ENCODE measurements at places on chromosomes 1 and 21.

DNA sequence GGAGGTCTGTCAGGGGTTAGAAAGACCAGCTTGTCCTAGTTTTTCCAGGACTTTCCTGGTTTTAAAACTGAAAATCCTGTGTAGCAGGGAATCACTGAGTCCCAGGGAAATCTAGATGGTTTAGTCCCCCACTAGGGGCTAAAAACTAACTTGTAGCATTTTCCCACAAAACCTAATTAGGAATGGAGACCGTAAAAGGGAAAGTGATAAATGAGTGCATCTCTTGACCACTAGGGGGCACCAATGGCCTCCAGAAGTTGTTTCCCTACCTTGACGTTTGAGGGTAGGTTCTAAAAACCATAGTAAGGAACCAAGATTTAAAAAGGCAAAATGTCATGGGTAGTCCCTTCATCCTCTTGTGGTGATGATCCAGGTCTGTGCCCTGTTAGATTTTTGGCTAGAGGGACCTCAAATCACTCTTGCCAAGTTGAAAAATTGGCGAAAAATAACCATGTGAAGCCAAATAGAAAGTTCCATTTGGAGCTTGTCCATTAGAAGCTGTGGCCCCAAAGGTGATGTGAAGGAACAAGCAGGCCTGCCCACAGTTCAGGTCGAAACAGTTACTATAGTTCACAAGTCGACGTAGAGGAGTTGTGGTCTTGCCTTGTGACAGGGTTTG lies 24.5 kb downstream of the CLIC6 start:
- DNase-seq: peak; percentile 73

GRCh38 chr21:45018131-45019075 lies 56.0 kb upstream of the ADARB1 start:
- no peak for DNase-seq

DNA sequence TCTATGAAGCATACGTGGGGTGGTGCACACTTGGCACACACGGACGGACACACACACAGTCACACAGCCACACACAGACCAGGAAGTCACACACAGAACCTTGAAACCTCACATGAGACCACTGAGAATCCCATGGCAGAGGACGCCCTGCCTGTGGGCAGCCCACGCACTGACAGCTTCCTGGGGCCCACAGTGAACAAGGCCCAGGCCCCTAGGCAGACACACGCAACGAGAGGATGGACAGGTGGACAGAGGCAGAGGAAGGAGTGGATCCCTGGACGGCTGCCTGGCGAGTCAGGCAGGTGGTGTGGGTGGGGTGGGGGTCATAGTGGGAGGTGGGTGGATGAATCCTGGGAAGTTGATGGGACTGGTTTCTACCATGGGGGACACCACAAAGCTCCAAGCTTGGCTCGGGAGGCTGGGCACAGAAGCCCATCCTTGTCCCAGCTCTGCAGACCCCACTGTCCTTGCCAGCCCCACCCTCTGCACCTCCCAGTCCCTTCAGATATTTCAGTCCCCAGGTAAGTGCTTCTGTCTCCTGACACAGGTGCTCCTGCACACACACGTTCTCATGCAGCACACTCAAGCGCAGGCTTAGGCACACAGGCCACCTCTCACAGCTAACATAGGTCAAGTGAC lies 49.1 kb downstream of the WNT9A start:
- no peak for DNase-seq

DNA sequence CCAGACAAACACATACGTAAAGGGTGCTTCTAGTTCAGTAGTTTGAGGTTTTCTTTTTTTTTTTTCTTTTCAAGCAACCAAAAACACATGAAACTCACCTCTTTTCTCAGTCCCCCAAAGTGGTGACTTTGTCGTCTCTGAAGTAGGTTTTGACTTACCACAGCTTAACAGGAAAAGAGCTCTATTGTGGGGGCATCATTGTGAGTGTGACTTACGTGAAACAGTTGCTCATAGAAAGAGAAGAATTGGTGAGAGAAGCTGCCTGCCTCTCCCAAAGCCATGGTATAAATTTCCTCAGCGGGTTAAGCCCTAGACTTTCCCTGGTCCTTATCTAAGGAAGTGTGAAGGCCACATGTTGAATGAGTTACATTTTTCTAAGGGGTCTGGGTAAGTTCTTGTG lies 11.9 kb downstream of the FASLG start:
- no peak for DNase-seq

- no peak for DNase-seq
Observed at GRCh38 chr1:8533124-8533523, 215.2 kb downstream of the SLC45A1 start.

- no peak for DNase-seq
Observed at GRCh38 chr1:6397844-6398441, 4.4 kb upstream of the ACOT7 start.

GRCh38 chr1:24725209-24725651 lies 20.0 kb upstream of the CLIC4 start:
- DNase-seq: no peak

- peak; percentile 2 for DNase-seq
Observed at GRCh38 chr1:203823306-203823705, 27.9 kb downstream of the ZBED6 start.

DNA sequence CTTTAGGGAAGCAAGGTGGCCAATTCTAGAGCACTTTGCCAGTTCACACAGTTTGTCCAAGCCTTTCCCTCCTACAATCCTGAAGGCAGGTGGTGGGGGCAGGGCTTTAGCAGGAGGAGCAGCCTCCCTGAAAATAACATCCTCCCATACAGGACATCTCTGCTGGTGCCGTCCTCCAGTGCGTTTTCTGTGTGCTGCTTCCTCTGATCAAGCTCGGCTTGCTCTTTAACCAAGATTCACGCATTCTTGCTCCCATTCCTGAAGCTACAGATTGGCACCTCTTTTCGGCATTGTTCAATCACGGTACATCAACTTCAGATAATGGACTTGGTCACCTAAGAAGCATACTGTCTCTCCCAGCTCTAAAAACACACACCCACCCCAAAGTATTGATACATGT lies 7.5 kb upstream of the DPT start:
- DNase-seq: no peak

GRCh38 chr1:57424231-57425027 lies 569 bp upstream of the DAB1 start:
- DNase-seq: peak; percentile 59

GRCh38 chr1:234468580-234468979 lies 10.4 kb downstream of the TARBP1 start:
- no peak for DNase-seq
